ENCODE measurements at places on chromosomes 5 and 9. TPM values are rescaled to one million over a fixed set of nuclear protein-coding genes. Genes with fewer than 3 reads are reported as not detected.

Gene NIM1K
- 0.76 TPM for total RNA-seq

DNA sequence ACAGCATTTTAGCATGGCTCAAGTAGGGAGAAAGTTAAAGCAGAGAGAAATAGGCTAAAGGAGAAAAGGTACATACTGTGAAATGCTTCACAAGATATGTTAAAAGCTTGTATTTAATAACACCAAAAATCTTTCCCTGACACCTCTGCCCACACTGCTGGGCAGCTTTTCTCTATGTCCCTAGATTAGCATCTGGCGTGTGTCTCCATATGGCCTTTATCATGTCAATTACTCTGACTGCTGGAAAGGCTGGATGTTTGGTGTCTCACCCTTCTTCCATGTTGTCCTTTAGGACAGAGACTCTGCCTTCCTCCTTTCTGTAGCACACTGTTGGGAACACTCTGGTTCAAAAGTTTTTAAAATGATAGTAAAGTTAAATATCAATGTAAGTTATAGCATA, 122.5 kb downstream of the OXCT1 start:
- DNase-seq, result no peak

- DNase-seq, result no peak
These were observed 59.7 kb downstream of the GPR21 start for GRCh38 chr9:123093141-123093540.

DNA sequence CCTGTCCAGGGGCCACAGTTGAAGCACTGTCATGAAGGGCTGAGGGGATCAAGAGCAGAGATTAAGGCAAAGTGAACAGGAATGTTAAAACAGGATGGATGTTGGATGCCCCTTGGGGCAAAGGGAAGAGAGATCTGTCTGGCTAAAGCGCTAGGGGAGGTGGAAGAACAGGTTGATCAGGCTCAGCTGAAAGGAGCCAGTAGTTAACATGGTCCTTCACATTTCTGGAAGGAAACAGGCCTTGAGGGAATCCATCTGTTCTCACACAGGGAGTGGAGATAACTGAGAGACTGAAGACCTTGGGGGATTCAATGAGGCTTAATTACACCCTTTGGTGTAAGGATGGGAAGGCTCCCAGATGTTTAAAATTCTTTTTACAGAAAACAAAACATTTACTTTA, 5.8 kb downstream of the HAPLN1 start:
- no peak for DNase-seq

DNA sequence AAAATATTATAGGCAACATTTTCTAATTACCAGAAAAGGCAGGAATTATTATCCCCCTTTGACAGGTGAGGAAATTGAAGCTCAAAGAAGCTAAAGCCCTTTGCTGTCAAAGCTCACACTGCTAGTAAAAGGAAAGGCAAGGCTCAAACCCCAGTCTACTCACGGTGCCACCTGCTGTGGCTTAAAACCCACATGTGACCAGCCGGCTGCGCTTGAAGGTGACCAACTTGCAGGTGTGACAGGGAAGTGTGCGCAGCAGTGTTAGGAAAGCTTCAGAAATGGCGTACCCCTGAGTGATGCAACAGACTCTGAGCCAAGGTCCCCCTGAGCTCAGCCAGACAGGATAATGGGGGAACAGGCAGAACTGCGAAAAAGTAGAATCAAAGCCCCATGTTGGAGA, 45.2 kb downstream of the PAX5 start:
- DNase-seq, result no peak

DNA sequence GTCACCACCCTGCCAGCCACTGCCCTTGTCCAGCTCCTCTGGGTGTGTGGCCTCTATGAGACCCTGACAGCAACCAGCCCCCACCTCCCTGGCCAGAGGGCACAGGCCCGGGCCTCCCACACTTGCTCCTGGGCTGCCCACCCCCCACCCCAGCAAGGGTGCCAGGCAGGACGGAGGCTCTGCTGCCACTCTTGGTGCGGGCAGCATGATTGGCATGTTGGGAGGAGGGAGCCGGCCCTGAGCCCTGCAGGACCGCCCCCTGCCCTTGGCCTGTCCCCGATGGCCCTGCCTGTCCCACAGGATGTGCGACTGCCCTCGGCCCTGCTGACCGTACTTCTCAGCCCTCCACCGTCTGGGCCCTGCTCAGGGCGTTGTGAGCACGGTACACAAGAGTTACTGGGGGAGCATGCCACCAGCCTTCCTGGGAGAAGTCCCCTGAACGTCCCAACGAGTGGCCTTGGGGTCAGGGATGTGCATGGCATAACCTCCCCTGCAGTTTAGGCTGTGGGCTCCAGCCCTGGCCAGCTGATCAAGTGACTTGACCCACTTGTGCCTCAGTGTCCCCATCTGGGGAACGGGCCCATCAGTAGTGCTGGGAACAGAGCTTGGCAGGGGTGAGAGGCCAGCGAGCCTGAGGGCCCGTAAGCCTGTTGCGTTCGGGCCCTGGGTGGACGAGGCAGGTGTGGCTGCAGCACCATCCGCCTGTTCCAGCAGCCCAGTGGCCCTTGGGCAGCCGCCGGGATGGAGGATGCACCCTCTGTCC, 16.0 kb downstream of the GPSM1 start:
- no peak for DNase-seq

DNA sequence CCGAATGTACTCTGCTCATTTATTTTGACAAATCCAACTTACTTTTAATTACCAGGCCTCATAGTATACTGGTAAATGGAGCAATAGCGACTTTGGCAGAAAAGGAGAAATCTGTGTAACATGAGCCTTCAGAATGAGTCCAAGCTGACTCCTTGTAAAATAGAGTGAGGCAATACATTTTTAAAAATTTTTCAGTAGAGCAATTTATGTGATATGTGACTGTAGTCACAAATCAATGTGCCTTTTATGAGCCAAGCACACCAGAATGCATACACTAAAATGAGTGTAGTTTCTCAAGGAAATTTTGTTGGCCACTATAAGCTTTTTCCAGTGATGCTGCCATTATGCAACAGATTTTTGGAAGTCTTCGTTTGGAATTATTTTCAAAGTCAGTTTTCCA, 73.8 kb downstream of the SNCAIP start:
- DNase-seq, result no peak

DNA sequence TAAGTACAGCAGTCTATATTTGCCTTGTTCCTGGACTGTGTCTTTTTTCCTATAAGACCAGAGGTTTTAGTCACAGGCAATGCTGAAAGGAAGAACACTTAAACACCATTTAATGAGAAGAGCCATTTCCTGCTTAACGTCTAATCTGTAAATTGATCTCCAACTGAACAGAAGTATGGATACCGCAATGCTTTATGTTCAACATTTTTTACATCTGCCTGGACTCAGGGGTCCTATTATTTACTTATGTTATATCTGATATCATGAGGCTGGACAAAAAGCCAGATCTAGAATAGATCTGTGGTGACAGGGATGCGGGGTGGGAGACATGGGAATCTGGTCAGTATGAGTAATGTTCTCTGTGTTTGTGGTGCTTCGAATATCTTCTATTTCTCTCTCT, 334.6 kb upstream of the MPDZ start:
- no peak for DNase-seq

GRCh38 chr9:136175616-136176197, 29.2 kb downstream of the LHX3 start:
- no peak for DNase-seq

- no peak for DNase-seq
These were observed 79.3 kb upstream of the AGXT2 start for GRCh38 chr5:35127006-35127405.

GRCh38 chr5:111223101-111223786, 940 bp upstream of the CAMK4 start:
- no peak for DNase-seq

DNA sequence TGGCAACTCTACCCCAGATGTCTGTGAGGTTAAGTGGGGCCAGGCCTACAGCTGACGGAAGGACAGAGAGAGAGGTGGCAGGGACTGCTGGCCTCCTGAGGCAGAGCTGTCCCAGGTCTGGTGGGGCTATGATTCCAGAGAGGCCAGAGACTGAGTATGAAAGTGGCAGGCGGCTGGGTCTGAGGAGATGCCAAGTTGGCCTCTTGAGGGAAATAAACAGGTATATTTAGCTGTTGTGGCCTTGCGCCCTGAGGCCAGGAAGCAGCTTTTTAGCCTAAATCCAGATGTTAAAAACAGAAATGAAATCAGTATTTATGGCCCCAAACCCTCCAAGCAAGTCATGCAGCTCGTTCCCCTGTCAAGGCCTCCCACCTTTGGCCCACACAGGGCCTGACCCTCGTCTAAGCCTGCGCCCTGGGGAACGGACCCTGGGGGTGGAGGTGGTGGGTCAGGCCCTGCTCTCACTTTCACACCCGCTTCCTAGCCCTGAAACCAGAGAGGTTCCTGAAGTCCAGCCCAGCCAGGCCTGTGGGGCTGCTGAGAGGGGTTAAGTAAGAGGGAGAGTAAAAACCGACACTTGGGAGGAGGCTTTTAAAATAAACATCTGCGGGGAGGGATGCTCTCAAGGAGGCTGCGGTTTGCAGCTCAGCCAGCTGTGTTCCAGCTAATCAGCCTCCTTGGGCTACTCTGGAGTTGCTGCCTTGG, 18.7 kb downstream of the PCDHGC5 start:
- no peak for DNase-seq

DNA sequence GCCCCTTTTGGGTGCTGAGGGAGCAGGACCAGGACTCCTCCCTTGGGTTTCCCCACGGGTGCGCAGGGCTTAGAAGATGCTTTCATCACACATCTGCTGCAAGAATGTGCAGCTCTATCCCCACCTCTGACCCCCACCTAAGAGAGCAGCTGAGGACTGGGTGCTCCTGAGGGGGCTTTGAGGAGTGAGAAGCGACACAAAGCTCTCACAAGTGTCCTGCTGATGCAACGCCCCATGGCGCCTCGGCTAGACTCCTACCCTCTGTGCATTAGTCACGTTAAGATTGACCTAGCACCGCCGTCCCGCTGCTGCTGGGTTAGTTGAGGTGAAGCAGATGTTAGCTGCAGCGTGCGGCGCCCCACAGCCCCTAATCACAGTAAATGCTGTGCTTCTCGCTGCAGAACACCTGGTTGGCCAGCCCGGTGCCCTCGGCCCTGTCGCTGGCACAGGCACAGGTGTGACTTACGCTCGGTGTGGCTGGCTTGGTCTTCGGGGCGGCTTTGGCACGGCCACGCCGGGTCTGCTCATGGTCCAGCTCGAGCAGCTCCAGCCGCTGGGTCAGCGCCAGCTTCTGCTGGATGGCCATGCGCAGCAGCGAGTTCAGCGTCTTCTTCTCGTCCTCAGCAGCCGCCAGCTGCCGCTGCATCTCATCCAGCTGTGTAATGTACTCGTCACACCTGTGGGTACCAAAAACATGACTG, 45.0 kb upstream of the IPPK start:
- DNase-seq, result peak; percentile 7

Data from activated T-helper 2 cell treated with anti-CD3 and anti-CD28 coated beads, Interferon-gamma antibody, Interleukin-2, Interleukin-4, amounts not matched to agents 10 μg/mL and 5 μg/mL and 100 μg/mL, durations not matched to agents 14 hours and 24 hours and 36 hours (primary cell).